ENCODE measurements at places on chromosomes 6 and 20. TPM values are rescaled to one million over a fixed set of nuclear protein-coding genes. Genes with fewer than 3 reads are reported as not detected.

DNA sequence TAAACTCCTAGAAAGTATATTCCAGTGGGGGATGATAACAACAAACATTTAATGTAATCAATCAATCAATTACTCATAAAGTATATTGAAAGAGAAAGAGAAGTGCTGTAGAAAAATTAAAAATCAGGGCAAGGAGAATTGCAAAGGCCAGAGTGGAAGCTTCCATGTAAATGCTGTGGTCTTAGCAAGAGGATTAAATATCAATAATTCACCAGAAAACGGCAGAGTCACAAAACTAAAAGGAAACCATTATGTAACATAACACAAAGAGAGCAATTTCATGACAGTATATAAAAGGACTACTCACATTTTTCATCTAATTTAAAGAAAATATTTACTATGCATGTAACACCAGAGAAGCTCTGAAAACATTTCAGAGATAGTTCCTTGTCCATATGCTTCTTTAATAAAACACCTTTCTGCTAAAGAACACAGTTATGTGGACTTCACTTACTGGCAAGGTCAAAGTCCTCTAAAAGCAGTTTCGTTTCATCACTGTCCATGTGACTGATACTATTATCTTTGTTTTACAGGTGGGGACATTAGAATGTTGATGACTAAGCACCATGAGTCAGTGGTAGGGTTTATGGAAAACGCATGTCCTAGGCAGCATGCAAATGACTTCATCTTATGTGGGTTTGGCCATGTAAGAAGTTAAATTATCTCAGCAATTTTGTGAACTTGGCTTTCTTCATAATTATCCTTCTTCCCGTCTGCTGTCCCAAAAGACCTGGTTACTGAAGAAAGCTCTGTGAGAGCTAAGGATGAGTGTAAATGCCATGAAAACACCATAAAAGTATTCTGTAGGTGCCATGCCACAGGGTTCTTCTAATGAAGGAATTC lies 185.8 kb upstream of the TENT5A start:
- H3K4me3 ChIP-seq = no peak overlapping the region
- no peaks in the 10 kb centered on the region for H3K4me1 ChIP-seq
- no peaks in the 10 kb centered on the region for H3K27me3 ChIP-seq
- no peak for DNase-seq

DNA sequence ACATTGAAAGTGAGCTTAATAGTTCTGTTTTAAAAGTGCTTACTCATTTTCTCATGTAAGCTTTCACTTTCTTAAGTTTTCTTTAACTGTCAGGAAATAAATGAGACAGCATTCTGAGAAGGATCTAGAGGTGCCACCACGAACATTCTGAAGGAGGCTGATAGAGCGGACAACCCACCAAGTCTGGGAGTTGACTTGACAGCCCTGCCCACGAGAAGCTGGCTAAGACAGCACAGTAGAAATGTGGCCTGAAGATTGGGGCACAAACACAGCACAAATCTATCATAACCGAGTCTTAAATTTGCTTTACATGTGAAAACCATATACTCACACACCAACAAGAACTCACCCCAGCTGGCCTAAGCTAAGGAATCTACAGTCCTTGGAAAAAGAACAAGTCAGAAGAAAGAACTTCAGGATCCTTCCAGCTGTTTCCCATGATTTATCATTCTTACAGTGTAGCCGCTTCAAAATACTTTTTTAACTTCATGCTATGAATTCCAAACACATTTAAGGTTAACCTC lies 144.2 kb upstream of the TNFAIP3 start:
- peaks cover 2% of the 10 kb centered on the region for H3K36me3 ChIP-seq
- H3K27ac ChIP-seq = no peak overlapping the region
- H3K27me3 ChIP-seq = peaks cover 4% of the 10 kb centered on the region
- H3K4me3 ChIP-seq = peak overlapping the region; percentile 14

DNA sequence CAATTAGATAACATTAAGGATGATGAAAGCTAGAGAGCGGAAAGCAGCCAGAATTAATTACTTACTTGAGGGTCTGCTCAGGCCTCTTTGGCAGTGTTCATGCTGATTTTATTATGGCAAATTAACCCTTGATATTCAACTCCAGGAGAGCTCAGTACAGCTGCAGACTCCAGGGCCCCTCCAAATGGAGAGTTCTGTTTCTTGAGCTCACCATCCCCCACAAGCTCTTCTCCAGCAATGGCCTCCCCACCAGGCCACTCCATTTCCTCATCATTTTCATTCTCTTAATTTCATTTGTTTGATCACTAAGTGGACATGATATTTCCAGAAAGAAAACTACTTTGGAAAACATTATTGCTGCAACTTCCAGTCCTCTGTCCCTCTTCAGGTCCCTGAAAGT lies 513.3 kb upstream of the NOX3 start:
- DNase-seq = no peak
- H3K27ac ChIP-seq = no peak overlapping the region
- peaks cover 2% of the 10 kb centered on the region for H3K36me3 ChIP-seq
- H3K27me3 ChIP-seq = no peaks in the 10 kb centered on the region

- H3K27ac ChIP-seq = no peak overlapping the region
- peaks cover 14% of the 10 kb centered on the region for H3K4me1 ChIP-seq
- no peak for DNase-seq
- H3K4me3 ChIP-seq = no peak overlapping the region
- H3K27me3 ChIP-seq = peaks cover 9% of the 10 kb centered on the region
- no peaks in the 10 kb centered on the region for H3K36me3 ChIP-seq
These were observed 43.9 kb upstream of the CLDN20 start for GRCh38 chr6:155219858-155220301.

Gene HCK
- total RNA-seq = 0.79 TPM

Gene KCNQ2
- 0.19 TPM for total RNA-seq

- no peak overlapping the region for H3K4me3 ChIP-seq
- H3K36me3 ChIP-seq = peaks cover 22% of the 10 kb centered on the region
- H3K4me1 ChIP-seq = peaks cover 14% of the 10 kb centered on the region
- no peaks in the 10 kb centered on the region for H3K27me3 ChIP-seq
These were observed 4.0 kb downstream of the FUCA2 start for GRCh38 chr6:143507358-143508145.

Gene PKHD1
- not detected for total RNA-seq

- no peaks in the 10 kb centered on the region for H3K4me1 ChIP-seq
- H3K27ac ChIP-seq = no peak overlapping the region
- no peak for DNase-seq
- H3K4me3 ChIP-seq = no peak overlapping the region
These were observed 43.2 kb downstream of the AIG1 start for GRCh38 chr6:143103916-143104315.

DNA sequence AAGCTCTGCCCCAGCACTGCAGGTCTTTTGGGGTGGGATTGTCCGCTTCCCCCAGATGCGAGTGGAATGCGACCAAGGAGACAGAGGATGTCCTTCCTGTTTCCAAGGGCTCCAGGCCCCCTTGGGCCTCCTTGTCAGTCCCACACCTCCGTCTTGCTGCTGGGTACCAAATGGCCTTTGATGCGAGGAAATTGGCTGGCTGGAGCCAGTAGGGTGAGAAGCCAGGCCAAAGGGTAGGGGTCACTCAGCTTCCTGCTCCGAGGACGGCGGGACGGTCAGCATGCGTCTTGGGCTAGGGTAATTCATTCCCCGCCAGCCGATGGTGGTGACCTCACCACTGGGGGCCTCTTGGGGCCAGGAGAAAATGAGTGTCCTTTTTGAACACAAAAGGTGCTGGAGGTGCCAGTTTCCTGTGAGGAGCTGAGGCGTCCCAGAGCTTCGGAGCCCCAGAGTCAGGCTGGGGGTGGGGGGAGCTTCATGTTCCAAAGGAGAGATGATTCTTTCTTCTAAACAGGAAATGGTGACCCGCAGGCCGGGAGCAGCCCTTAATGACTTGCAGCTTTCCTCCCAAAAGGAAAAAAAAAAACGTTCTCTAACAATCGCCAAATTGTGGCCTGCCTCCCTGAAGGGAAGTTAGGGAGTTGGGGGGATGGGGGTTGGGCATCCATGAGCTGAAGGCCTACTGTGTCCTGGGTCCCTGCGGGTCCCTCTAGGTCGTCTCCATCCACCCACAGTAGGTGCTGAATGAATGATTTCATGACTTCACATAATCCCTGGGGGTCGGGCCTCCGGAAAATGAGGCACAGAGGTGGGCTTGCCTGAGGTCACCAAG lies 6.7 kb downstream of the SNAI1 start:
- H3K4me1 ChIP-seq = peaks cover 1% of the 10 kb centered on the region
- H3K27ac ChIP-seq = no peak overlapping the region
- no peaks in the 10 kb centered on the region for H3K36me3 ChIP-seq
- H3K4me3 ChIP-seq = no peak overlapping the region
- peaks cover 9% of the 10 kb centered on the region for H3K27me3 ChIP-seq
- no peak for DNase-seq

DNA sequence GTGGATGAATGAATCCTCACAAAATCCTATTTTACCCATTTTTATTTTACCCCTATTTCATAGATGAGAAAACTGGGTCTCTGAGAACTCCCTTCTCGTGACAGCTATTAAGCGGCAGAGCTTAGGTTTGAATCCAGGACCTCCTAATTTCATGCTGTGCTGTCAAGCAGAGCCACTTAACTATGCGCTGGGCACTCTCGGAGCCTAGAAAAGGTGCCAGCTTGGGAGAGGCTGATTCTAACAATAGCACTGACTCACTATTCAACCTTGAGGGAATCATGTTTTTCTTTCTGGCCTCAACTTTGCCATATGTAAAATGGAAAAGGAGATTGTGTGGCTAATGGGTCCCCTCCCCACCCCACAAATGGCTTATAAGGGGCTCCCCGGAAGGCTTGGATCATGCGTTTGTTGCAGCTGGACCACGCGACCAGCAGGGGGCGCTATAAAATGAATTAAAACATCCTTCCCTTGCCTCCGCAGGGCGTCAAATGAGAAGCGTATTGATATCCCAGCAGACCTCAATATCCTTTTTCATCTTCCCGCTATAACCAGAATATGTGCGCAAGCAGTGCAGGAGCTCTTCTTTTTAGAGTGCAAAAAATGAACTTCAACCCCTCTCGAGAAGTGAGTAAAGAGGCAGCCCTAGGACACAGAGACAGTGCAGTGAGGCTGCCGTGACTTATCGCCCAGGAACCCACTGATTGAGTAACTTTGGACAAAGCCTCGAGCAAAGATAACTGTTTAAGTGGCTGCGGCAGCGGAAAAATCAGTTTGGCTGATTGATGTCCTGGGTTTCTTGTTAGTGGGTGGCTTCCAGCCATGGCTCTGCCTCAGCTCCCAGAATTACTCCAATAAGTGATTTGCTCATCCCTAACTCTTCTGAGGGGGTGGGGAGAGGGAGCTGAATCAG lies 12.8 kb upstream of the PDYN start:
- H3K4me1 ChIP-seq = no peaks in the 10 kb centered on the region
- no peak overlapping the region for H3K4me3 ChIP-seq
- DNase-seq = no peak

- DNase-seq = no peak
- H3K4me3 ChIP-seq = no peak overlapping the region
- H3K27ac ChIP-seq = no peak overlapping the region
- H3K4me1 ChIP-seq = no peaks in the 10 kb centered on the region
- H3K36me3 ChIP-seq = no peaks in the 10 kb centered on the region
- peaks cover 3% of the 10 kb centered on the region for H3K27me3 ChIP-seq
These were observed 134.8 kb upstream of the INSM1 start for GRCh38 chr20:20233041-20233514.

Gene EHMT2
- total RNA-seq = 77.5 TPM

Gene BPIFB1
- total RNA-seq = not detected

DNA sequence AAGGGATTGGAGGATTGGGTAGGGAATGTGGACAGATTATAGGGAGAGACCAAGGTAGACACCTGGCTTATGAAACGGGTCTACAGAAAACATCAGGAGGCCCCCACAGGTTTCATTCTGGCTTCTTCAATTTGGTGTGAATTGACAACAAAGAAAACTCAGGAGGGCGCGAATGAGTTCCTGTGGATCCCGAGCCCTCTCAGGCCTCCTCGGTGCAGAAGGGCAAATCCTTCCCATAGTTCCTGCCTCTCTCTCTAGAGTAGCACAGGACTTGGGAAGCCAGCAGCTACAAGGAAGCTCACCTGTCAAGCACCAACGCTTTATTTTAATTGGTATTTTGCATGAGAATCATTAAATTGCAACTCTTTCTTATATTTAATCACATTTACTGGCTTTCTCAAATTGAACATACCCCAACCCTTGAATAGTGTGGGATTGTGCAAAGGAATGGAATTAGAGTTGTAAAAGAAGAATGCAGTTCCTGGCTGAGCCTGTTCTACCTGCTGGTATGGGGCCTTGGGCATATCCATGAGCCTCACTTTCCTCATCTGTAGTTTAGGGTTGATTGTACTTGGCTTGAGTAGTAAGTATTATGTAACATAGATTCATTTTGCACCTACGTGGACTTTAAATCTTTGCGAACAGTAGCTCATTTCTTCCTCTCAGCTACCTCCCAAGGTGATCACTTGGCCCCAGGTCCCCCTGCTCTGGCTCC lies 56.4 kb upstream of the PHACTR2 start:
- H3K4me1 ChIP-seq = peaks cover 7% of the 10 kb centered on the region
- peaks cover 3% of the 10 kb centered on the region for H3K36me3 ChIP-seq
- peaks cover 4% of the 10 kb centered on the region for H3K27me3 ChIP-seq
- H3K27ac ChIP-seq = no peak overlapping the region
- no peak overlapping the region for H3K4me3 ChIP-seq

Gene ELOVL2
- total RNA-seq = not detected

Gene KCNK16
- not detected for total RNA-seq

Gene IMPG1
- not detected for total RNA-seq

- H3K4me3 ChIP-seq = no peak overlapping the region
- no peak for DNase-seq
- H3K36me3 ChIP-seq = no peaks in the 10 kb centered on the region
- no peaks in the 10 kb centered on the region for H3K27me3 ChIP-seq
These were observed 180.9 kb downstream of the ARID1B start for GRCh38 chr6:156957931-156958547.

Gene BMP6
- not detected for total RNA-seq

- peaks cover 31% of the 10 kb centered on the region for H3K4me1 ChIP-seq
- peak overlapping the region; percentile 43 for H3K27ac ChIP-seq
- no peak for DNase-seq
- H3K27me3 ChIP-seq = no peaks in the 10 kb centered on the region
- H3K4me3 ChIP-seq = no peak overlapping the region
These were observed 32.6 kb upstream of the TBC1D7 start for GRCh38 chr6:13360671-13361540.

- H3K4me3 ChIP-seq = no peak overlapping the region
- H3K4me1 ChIP-seq = no peaks in the 10 kb centered on the region
- DNase-seq = no peak
- H3K36me3 ChIP-seq = no peaks in the 10 kb centered on the region
- H3K27me3 ChIP-seq = peaks cover 12% of the 10 kb centered on the region
These were observed 115.7 kb downstream of the DST start for GRCh38 chr6:56526860-56527544.

Gene TMC2
- not detected for total RNA-seq

- no peak overlapping the region for H3K4me3 ChIP-seq
- H3K36me3 ChIP-seq = no peaks in the 10 kb centered on the region
- no peaks in the 10 kb centered on the region for H3K4me1 ChIP-seq
- H3K27ac ChIP-seq = no peak overlapping the region
- H3K27me3 ChIP-seq = peaks cover 22% of the 10 kb centered on the region
These were observed 26.9 kb downstream of the MUC22 start for GRCh38 chr6:31037169-31037568.

DNA sequence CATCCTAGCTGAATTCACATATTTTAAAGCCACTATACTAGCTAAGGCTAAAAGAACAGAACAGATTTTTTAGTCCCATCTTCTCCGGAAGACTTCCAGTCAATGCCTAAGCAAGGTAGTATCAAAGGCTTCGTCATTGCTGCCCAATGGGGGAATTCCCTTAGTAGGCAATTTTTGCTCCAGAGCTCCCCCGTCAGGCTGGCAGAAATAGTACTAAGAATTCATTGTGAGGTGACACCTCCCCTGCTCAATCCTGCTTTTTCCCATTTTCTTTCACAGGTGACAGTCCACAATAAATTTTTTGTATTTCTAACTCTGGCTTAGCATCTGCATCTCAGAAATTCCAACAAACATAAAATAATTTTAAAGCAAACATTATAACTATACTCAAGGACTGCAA lies 52.8 kb upstream of the SRSF6 start:
- H3K27me3 ChIP-seq = peaks cover 15% of the 10 kb centered on the region
- no peak for DNase-seq
- no peak overlapping the region for H3K27ac ChIP-seq
- no peaks in the 10 kb centered on the region for H3K4me1 ChIP-seq
- no peak overlapping the region for H3K4me3 ChIP-seq

Gene BNIP5
- total RNA-seq = not detected
